Fibroblast of skin of left quadriceps (primary cell): ENCODE measurements at places on chromosomes 3 and 15.

- no peak for DNase-seq
Observed at GRCh38 chr3:30156586-30157498, 449.6 kb upstream of the TGFBR2 start.

DNA sequence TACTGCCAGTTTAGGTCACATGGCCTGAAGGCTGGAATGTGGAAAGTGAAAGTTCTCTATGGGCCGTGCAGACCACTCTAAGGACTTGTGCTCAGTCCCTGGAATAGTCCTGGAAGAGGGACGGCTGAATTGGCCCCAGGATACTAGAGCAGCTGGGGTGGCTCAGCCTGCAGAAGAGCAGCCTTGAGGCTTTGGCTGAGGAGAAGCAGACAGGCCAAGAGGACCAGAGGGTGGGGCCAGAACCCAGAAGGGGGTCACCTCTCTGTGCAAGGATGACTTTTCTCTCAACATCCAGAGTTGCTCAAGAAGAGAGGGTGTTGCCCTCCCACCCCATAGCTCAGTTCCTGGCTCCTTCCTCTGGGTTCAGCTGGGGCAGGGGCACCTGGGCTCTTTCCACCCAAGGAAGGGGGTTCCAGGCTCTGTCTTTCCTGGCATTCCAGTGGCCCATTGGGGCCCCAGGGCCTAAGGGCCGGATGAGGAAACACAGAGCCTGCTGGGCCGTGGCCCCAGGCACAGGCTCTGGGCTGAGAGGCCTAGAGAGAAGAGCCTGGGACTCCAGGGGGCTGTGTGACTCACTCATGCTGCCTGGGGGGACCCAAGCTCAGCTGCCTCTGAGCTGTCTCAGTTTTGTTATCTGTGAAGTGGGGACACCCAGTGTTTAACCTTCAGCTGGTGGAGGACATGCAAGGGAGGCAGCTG, 8.5 kb upstream of the FBLN2 start:
- no peak for DNase-seq

DNA sequence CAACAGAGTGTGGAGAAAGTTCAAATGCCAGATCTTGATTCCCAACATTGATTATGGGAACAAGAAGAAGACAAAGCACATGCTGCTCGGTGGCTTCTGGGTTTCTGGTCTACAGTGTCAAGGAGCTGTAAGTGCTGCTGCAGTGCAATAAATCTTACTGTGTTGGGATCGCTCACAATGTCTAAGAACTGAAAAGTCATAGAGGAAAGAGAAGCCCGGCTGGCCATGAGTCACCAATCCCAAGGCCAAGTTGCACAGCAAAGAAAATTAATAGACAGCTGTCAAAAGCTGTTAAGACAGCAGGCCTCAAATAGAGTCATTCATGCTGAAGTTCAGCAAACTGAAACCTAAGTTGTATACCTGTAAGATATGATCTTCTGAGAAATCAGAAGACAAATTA, 33.2 kb upstream of the SPPL2A start:
- DNase-seq: no peak

GRCh38 chr15:46301291-46301690, 666.5 kb downstream of the SQOR start:
- no peak for DNase-seq

- no peak for DNase-seq
Observed at GRCh38 chr15:88234711-88235110, 21.8 kb downstream of the NTRK3 start.

DNA sequence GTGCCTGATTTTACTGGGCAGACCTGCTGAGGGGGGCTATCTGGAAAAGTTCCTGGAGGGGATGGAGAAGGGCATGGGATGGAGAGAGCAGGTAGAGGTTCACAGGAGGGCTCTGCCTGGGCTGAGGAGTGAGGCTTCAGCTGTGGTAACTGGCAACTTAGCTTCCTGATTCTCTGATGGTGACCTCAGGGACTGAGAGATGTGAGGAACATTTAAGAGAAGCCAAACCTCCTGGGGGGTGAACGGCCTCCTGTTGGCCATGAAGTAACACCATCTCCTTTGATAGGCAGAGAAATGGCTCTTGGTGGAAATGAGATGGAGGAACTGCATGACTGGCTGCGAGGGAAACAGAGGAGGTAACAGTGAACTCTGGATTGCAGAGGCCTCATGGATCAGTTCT, 97.3 kb upstream of the ROPN1 start:
- no peak for DNase-seq

DNA sequence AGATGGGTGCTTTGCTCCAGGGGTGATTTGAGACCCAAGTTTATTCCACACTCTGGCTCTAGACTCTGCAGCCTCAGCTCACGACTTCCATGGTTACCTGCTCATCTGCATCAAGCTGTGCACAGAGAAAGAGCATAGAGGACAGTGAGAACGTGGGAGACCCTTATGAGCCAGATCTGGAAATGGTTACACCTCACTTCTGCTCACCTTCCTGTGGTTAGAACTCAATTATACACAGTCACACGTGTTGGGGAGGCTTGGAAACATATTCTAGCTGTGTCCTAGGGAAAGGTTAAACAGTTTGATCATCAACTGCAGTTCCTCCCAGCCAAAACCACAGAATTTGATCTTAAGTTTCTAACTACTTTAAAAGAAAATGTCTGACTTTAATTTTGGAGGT, 1.8 kb downstream of the FETUB start:
- DNase-seq: no peak

GRCh38 chr3:13714251-13714916, 165.5 kb downstream of the FBLN2 start:
- DNase-seq: no peak

DNA sequence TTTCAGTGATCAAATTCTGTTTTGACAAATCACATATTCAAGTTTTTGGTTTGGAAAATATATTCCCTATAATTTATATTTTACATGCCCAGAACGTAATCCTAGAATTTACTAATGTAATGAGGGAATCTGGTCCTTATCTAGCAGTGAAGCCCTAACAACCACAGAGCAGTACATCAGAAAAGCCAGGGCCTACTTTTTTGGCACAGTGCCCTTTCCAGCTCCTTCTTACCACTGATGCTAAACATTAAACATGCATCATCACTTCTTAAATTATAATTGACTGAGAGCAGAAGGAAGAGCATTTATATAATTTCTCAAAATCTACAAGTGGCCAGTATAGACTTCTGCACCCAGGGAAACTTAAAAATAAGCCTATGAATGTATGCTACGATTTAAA, 66.7 kb downstream of the FBXL22 start:
- no peak for DNase-seq

- no peak for DNase-seq
Observed at GRCh38 chr3:172527306-172527705, 4.1 kb upstream of the TNFSF10 start.

GRCh38 chr15:92395098-92395635, 1.5 kb downstream of the ST8SIA2 start:
- no peak for DNase-seq

DNA sequence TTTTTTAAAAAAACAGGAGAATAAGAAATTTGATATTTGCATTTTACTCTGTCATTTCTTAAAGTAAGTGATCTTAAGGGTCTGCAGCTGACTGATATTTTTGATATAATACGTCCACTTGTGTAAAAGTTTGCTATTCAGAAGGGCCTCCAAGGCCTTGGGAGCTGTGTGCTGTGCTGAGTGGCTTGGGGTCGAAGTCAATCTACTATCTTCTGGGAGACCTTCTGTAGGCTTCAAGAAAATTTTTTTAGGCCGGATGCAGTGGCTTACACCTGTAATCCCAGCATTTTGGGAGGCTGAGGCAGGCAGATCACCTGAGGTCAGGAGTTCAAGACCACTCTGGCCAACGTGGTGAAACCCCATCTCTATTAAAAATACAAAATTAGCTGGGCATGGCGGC, 26.3 kb downstream of the THSD4 start:
- no peak for DNase-seq

DNA sequence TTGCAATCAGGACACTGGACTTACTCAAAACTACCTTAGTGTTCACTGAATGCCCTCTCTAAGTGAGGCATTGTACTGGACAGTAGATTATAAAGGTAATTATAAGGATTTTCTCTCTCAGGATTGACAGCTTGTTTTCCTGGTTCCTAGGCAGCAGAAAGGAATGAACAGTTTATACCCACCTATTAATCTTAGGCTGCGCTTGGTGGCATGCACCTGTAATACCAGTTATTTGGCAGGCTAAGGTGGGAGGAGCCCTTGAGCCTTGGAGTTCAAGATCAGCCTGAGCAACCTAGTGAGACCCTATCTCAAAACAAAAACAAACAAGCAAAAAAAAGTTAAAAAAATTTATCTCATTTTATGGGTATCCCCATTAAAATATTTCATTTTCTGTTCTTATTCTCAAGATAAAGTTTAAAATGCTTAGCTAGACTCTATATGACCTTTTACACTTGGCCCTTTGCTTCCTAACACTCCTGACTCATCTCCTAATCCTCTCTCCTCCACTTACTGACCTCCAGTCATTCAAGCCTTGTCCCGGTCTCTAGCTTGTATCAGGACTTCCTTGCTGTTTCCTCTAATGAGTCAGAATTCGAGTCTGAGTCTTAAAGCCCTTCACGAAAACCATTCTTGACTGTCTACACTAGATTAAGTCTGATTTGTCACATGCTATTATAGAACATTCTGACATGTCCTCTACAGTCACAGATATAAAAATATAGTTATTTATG, 348.6 kb downstream of the NLGN1 start:
- no peak for DNase-seq

- DNase-seq: no peak
Observed at GRCh38 chr3:56197259-56197965, 270.9 kb downstream of the ERC2 start.

DNA sequence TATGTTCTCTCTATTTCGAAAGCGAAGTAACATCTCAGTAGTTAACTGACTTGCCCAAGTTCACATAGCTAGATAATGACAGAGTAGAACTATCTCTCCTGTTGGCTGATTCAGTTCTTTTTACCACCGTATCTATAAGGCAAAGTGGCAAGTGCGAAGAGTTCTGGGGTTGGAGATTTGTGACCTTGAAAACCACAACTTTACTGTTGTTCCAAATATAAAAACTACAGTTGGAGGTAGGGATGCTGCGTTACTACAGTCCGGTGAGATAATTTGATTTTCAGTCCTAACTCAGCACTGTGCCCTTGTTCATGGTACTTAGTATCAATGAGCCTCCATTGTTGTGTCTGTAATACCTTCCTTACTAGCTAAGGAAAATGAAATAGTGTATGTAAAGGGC, 71.2 kb upstream of the GOLGA8B start:
- DNase-seq: no peak

DNA sequence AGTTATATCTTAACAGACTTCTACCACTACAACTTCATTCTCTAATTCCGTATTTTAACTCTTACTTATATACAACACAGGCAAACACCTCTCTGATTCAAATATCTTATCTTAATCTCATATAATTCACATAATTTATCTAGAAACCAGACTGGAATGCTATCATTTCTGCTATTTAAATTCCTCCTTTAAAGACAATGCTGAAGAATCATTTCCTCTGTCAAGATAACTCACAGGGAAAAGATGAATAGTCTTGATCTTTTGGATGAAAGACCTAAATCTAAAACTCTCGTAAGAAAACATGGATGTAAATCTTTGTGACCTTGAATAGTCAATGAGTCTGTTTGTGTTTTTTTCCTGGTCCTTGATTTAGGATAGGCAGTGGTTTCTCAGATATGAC, 135.3 kb upstream of the PLXND1 start:
- no peak for DNase-seq

DNA sequence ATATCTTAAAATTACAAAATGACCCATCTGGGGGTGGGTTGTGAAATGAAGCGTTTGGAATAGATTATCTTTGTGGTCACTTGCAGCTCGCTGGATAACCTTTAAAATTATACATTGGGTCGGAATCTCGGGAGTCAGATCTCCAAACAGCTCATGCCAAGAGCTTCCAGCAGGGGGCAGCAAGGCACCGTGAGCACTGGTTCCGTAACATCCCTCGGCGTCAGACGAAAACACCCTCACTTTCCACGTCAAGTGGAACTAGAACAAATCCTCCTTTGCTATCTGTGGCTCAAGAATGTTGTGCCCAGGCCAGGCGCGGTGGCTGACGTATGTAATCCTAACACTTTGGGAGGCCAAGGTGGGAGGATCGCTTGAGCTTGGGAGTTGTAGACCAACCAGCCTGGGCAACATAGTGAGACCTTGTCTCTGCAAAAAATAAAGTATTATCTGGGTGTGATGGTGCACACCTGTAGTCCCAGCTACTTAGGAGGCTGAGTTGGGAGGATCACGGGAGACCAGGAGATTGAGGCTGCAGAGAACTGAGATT, 31.1 kb downstream of the UMPS start:
- peak; percentile 56 for DNase-seq

DNA sequence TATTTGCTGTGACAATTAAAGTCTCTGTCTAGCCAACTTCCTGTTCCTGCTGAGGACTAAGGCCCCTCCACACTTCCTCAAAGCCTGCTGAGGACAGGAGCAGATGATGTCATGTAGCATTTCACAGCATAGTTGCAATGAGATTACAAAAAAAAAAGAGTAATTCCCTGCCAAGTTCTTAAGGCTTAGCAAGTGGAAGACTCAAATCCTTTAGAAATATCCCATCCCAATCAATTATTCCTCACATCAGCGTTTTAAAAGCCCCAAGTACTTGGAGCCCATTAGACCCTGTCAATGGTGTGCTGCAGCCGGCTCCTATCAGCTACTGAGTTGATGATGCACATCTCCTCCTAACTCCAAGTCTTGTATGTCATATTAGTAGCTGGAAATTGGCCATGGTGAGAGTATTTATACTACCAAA, 51.7 kb downstream of the TRANK1 start:
- DNase-seq: peak; percentile 22

- no peak for DNase-seq
Observed at GRCh38 chr3:38565339-38566214, 69.4 kb downstream of the EXOG start.

DNA sequence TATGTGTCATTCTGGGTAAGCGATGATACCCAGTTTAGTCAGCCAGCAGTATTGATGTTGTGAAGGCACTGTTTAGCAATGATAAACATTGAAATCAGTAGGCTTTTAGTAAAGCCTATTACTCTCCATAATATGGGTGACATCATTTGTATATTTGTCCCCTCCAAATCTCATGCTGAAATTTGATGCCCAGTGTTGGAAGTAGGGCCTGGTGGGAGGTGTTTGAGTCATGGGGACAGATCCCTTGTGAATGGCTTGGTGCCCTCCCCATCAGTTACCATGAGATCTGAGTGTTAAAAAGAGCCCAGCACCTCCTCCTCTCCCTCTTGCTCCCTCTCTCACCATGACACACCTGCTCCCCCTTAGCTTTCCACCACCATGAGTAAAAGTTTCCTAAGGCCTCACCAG, 31.4 kb upstream of the FAN1 start:
- no peak for DNase-seq

- DNase-seq: no peak
Observed at GRCh38 chr3:46299608-46300460, 54.1 kb upstream of the CCR2 start.

GRCh38 chr3:127706312-127706711, 33.6 kb downstream of the ABTB1 start:
- DNase-seq: no peak

GRCh38 chr3:75983111-75983510, 197.8 kb upstream of the ZNF717 start:
- DNase-seq: no peak
